Testis (tissue), 5 donors: ENCODE measurements at places on chromosomes 16 and 17. TPM values are rescaled to one million over a fixed set of nuclear protein-coding genes. Genes with fewer than 3 reads are reported as not detected.

GRCh38 chr17:59897090-59897489, 4.2 kb downstream of the RPS6KB1 start:
- DNase-seq = no peak

The NTN1 gene
- 7.6 TPM for total RNA-seq

The EFCAB13 gene
- total RNA-seq = 23.2 TPM

GRCh38 chr17:16232391-16232790, 15.4 kb downstream of the PIGL start:
- no peak for DNase-seq

- no peak for DNase-seq
Measured at GRCh38 chr16:359067-359763, 6.7 kb upstream of the AXIN1 start.

DNA sequence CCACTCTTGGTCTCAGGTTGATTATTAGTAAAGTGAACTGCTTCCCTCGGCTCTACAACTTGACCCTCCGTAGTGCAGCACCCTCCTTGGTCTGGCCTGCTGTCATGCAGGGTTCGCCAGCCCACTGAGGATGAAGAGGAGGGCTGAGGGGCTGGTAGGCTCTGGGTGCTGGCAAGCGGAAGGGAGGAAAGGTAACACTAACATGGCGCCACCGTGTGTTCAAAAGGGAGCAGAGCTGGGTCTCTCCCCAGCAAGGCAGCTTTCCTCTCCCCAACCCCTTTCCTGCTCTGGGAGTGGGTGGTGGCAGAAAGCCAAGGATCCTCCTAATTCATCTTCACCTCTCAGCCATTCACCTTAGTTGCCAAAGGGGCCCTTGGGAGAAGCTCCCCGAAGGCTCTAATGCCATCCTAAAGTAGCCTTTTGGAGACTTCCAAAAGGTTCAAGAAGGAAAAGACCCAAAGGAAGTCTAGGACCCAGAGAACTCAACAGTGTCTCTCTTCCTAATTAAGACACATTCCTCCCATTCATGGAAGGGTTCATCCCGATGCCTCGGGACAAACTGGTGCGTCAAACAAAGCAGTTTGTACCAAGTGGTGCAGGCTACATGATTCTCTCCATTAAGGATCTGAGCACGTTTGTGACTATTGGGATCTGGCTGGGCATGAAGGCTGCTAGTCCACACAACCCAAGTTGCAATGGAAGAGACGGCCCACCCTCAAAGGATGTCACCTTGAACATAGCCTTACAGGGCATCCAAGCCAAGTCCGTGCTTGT, 90.8 kb upstream of the TOB1 start:
- DNase-seq = peak; percentile 69

- peak; percentile 65 for DNase-seq
Measured at GRCh38 chr16:86667035-86667434, 88.7 kb downstream of the FOXL1 start.

DNA sequence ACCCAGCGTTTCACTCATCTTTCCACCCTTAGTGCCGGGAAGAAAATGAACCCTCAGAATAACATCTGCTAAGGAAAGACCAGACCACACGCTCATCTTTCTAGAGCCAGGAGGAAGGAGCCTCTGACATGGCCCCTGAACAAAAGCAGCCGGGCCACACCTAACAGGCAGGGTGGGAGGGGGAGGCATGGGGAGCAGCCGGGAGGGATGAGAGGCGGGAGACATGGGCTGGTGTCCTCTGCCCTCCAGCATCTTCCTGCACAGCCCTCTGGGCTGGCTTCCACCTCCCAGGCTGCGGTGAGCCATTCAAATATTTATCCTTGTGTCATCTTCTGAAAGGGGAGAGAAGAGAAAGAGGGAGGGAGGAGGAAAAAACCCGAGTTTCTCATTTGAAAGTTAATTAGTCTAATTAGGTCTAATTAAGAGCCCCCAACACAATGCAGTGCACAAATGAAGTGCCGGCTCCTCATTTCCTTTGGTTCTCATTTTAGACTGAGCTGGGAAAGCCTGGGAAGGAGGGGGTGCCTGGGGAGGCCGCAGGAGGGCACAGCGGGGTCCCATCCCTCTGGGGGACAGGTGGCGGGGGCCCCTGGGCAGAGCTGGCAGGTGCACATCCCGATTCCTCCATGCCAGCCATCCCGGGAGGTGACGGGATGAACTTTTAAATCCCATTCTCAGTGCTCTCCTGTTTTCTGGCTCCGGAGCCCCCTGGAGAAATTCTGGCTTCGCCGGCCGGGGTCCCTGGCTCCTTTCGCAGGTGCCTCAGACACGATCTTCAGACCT, 90.5 kb downstream of the ENGASE start:
- no peak for DNase-seq

The PRDM7 gene
- 1.8 TPM for total RNA-seq

DNA sequence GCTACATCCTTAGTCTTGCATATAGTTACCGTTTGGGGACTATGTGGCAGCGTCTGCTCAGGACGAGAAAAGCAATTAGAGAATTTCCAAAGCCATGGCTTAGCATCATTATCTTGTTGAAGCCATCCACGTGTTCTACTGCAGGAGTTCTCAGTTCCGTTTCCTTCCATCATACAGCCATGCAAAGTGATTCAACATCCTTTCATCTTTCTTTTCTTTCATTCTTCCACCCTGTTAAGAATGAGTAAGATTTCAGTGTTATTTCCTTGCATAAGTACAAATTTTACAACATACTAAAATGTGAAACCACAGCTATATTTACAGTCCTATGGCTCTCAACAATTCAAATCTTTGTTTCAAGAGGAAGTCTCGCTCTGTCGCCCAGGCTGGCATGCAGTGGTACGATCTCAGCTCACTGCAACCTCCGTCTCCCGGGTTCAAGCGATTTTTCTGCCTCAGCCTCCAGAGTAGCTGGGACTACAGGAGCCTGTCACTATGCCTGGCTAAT, 3.8 kb downstream of the MARF1 start:
- DNase-seq = no peak

DNA sequence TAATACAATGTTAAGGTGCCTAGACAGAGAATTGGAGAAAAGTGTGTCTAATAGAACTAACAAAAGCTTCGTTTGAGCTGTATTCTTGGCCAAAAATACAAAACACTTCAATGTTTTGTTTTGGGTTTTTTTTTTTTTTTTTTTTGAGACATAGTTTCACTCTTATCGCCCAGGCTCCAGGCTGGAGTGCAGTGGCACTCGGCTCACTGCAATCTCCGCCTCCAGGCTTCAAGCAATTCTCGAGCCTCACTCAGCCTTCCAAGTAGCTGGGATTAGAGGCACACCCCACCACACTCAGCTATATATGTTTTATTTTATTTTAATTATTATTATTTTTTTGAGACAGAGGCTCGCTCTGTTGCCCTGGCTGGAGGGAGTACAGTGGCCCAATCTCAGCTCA, 38.3 kb upstream of the CARMIL2 start:
- peak; percentile 77 for DNase-seq

GRCh38 chr16:73572135-73572828, 524.4 kb upstream of the ZFHX3 start:
- no peak for DNase-seq

The FBXW10 gene
- 8.9 TPM for total RNA-seq

DNA sequence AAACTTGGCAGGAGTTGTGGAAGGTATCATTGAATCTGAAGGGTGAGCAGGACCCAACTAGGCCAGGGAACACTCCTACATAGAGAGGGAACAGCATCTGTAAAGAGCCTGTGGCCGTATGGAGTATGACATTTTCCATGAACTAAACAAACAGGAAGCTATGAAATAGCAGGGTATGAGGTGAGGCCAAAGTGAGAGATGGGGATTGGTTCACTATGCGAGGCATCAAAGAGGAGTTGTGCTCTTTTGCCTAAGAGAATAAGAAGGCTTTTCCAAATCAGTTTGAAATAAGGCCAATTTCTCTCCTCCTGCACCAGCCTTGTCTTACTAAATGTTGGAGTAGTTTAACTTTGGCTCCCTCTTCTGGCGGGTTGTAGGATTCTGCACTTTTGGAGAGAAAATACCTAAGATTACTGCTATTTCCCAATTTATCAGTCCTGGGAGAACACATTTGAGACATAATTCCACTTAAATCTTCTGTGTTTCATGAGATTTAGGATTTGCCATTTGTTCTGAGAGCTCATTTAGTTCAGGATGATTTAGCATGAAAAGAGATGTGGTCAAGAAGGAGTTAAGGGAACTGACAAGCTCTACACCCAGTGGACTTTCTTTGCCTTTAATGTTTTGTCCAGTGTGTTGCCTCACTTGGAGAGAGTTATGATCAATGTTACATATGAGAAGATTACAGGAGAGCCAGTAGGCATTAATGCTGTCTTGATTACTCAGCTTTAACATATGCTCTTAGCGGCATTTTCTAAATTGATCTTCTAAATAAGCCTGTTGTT, 55.4 kb downstream of the TNRC6C start:
- DNase-seq = peak; percentile 77

- no peak for DNase-seq
Measured at GRCh38 chr16:79842197-79842596, 241.7 kb upstream of the MAF start.

GRCh38 chr17:851924-852323, 69.8 kb downstream of the MRM3 start:
- DNase-seq = no peak

The SLC13A2 gene
- 0.93 TPM for total RNA-seq

GRCh38 chr17:55706808-55707773, 15.6 kb downstream of the TMEM100 start:
- no peak for DNase-seq

DNA sequence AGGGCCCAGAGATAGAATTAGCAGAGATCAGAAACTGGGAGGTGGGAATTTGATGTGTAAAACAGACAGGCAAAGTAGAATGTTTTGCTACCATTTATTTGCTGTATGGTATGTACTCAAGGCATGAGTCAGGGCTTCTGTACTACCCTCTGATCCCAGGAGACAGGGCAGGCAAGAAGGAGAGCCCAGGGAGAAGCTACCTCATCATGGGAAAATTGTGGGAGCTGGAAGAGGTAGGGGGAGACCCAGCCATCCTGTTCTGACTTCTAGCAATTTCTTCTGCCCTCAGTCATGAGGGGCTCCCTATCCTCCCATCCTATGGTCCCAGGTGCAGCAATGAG, 1.7 kb upstream of the PIGS start:
- no peak for DNase-seq

DNA sequence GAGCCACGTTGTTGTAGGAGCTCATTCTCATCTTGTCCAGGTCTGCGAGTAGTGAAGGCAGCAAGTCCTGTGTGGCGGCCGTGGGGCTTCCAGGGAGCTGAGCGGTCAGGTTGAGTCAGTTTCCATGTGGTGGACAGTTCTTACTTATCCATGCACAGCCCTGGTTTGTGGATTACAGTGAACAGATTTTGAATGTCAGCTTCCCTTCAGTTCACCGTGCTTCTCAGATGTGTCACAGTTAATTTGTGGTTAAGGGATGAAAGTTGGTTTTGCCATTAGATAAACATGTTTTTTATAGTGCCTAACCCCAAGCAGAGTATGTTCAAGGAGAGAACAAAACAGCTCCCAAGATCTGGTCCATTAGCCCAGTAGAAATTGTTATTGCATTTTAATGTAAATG, 103.1 kb downstream of the RPTOR start:
- no peak for DNase-seq

DNA sequence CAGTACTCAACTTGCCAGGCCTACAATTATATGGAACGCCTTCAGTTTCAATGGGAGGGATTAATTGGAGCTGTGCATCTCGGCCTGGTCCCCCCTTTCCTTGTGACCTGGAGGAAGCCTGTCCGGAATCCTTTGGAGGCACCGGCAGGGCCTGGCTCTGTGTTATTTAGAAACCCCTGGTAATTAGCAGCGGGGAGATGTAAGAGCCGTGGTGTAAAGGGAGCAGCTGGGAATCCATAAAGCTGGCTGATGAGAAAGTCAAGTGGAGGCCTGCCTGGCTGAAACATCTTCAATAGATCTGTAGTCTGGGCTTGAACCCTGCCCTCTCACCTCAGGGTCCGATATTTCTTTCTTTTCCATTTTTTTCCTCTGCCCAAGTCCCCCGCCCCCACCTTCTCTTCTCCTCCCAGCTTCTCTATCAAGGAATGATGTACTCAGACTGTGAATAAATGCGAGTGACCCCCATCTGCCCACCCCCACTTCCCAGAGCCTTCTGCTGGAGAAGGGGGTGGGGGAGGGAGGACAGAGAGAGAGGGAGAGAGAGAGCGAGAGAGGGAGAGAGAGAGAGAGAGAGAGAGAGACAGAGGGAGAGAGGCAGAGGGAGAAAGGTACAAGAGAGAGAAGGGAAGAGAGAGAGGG, 495.5 kb upstream of the ZFHX3 start:
- no peak for DNase-seq

DNA sequence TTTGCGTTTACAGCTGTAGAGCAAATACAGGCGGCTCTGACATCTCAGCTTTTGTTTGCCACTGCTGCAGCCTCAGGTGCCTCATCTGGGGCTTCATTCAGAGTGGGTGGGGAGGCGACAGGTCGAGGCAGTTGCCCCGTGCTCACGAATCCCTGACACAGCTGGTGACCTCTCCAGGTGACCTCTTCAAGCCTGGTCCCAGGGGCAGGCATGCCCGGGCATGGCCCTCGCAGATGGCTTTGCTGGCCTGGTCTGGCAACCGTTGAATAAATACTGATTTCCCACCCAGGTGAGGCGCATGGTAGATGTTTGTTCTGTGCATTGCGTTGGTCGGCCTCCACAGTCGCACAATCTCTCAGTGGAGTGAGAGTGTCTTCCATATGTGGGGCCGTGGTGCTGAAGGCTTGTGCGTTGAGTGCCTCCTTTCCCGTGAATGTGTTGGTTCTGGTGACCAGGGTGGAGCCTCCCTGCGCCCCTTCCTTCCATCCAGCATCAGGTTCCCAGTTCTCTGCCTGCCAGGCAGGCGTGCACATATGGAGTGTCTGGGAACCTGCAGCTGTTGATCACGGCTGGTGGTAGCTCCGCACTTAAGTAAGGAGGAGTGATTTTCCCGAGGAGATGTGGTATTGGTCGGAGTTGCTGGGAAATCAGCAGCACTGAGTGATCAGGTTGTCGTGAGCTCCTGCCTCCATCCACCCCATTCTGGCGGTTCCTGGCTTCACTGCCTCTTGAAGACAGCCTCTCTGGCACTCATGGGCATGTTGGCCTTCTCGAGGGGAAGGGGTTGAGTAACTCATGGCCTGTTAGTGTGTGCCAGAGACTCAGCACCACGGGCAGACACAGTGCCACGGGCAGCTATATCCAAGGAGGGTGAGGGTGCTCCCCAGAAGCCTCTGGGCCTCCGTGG, 149.7 kb downstream of the RPTOR start:
- DNase-seq = no peak

DNA sequence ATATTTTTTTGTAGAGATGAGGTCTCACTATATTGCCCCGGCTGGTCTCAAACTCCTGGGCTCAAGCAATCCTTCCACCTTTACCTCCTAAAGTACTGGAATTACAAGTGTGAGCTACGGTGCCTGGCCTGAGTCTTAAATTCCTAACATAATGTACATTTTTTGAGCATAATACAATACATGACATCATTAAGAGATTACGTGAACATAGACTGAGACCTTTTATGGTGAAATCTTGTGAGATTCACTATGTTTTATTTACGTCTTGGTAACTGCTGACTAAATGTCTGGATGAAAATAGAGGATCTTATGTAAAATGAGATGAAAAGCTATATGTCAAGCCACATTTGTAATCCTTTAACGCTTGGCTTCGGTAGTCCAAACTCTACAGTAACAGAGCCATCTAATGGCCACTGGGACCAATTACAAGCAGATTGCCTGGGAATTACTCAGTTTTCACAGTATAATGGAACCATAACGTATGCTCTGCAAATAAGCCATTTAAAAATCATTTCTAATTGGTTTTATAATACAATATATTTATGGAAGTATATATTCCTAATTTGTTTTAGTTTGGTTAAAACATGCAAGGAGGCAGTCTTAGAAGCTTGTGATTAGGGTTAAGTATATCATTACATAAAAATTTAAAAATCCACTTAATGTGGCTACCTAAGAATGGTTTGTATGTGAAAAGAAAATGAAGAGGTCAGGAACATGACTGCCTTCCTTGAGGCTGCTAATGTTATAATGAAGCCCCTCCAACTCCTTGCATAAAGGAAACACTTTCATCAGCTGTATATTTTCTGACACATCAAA, 8.1 kb upstream of the EFCAB13 start:
- peak; percentile 51 for DNase-seq
